ENCODE measurements at places on chromosomes 2 and 18.

GRCh38 chr2:33681364-33681757 lies 82.3 kb upstream of the FAM98A start:
- DNase-seq = no peak

DNA sequence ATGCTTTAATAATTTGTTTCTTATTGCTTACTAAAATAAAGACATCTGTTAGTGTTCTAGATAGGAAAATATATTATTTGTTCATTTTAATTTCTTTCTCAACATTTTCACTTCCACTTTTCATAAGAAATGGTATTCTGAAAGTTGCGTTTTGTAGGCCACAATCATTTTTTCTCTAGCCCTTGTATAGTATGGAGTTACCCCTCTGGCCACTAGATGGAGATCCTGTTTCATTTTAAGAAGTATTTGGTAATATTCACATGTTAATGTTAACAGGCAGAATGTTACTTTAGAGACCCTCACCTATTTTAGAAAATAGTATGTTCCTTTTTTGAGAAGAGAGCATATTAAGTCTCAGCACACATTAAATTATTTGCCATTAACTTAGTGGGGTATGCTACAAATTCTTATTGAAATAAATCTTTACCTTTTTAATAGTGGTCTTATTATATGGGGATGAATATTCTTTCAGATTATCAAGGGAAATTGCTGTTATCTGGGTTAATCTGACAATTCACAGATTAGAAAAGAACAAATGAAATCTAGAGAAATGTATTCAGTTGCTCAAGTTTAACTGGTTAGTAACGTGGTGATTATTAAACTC lies 73.9 kb upstream of the TTC27 start:
- no peak for DNase-seq

GRCh38 chr2:67619204-67619603 lies 222.1 kb downstream of the ETAA1 start:
- DNase-seq = no peak

DNA sequence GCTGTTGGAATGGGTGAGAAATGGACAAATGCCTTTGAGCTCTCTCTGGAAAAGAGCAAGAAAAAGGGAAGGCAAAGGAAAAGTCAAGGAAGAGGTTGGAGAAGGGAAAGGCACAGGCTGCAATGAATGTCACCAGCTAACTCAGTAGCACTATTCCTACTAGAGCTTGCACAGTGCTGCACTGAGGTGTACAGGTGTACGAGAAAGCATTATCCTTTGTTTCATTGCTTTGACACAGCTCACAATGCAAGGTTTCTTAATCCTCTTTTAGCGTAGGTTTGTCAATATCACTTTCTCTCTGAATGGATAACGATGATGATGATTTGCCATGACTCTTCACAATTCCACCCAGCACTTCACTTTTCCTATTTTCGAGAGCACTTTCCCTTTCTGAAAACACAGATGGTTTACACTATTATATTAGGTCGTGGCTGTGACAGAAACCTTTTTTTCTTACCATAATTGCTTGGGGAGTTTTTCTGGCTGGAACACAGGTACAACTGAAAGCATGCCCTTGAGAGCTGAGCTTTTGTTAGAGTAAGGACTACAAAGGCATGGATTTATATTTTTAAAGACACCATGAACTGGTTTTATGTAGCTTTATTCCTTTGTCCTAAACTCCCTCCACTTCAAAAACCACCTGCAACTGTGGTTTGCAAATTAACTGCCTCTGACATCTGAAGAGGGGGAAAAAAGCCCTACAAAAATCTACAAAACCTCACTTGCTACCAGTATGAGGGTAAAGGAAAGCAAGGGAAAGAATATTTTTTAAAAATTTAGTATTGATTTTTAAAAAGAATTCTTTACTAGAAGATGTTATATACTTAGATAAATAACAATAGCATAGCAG lies 265.5 kb downstream of the TGIF1 start:
- no peak for DNase-seq

- no peak for DNase-seq
These were observed 107.5 kb downstream of the SPP2 start for GRCh38 chr2:234157817-234158588.

DNA sequence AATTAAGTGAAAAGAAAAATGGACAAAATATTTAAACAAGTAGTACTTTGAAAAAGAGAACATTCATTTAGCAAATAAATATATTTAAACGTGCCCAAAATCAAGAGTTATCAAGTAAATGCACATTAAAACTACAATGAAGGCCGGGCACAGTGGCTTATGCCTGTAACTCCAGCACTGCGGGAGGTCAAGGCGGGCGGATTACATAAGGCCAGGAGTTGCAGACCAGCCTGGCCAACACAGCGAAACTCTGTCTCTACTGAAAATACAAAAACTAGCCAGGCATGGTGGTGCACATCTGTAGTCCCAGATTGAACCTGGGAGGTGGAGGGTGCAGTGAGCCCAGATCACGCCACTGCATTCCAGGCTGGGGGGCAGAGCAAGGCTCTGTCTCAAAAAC lies 9.8 kb downstream of the STAM2 start:
- no peak for DNase-seq

DNA sequence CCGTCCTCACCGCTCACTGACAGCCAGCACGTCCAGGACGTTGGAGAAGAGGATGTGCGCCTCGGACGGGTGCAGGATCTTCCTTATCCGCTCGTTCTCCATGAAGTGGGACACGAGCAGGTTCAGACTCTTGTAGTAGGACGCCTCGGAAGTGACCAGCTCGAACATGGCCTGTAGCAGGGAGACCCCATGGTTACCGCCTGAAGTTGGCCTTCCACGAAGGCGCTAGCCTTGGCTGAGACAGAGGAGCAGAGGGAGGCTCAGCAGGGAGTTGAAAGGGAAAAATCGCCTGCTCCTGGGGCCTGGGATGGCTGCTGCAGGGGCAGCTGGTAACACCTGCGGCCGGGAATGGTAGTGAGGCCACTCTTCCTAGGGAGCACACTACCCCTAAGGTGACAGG lies 24.7 kb downstream of the SNORC start:
- no peak for DNase-seq

GRCh38 chr2:64699712-64700111 lies 46.0 kb upstream of the SERTAD2 start:
- DNase-seq = peak; percentile 47

- peak; percentile 46 for DNase-seq
These were observed 64.3 kb downstream of the BABAM2 start for GRCh38 chr2:27954771-27955383.

- DNase-seq = no peak
These were observed 124.2 kb downstream of the UBE2E3 start for GRCh38 chr2:181104512-181105115.

GRCh38 chr2:180720829-180721228 lies 259.6 kb upstream of the UBE2E3 start:
- no peak for DNase-seq
